SK-N-MC (cell line): ENCODE measurements at places on chromosomes 5 and 9.

DNA sequence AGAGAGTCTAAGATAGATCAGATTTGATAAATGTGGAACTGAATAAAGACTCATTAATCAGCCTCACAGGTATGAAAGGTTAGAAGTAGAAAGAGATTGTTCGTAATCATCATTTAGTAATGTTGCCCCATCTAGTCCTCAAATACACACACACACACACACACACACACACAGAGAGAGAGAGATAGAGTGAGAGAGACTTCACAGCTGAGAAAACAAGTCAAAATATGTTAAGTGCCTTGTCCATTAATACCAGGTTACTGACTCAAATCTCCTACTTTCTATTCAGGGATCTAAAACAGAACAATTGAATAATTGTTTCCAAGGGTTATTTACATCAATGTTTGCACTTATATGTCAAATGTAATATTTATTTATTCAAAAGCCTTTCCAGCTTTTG, 284.6 kb downstream of the MRPS30 start:
- no peak for DNase-seq

- DNase-seq = no peak
Observed at GRCh38 chr9:93268551-93269314, 84.8 kb downstream of the WNK2 start.

DNA sequence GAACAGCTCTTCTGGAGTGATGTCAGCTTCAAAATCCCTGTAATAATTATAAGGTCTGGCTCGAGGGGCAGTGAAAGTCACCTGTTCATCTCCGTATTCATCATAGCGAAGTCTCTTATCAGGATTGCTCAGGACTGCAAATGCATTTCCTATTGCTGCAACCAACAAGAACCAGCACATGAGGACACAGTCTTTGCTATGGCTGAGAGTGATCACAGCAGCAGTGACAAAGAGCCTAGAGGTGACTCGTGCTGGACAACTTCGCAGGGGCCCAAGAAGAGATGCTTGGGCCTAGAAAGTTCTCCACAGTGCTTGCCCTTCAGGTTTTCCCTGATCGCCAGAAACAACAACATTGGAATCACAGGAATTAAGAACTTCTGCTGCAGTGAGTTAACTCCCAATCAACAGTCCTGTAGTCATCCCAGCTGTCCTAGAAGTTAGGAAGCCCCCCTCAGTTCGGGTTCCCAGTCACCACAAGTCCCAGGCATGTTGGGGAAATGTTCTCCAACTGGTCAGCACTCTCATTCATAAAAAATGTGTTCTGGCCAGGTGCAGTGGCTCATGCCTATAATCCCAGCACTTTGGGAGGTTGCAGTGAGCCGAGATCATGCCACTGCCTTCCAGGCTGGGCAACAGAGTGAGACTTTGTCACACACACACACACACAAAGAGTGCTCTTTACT, 13.0 kb downstream of the DNAJC18 start:
- DNase-seq = no peak

DNA sequence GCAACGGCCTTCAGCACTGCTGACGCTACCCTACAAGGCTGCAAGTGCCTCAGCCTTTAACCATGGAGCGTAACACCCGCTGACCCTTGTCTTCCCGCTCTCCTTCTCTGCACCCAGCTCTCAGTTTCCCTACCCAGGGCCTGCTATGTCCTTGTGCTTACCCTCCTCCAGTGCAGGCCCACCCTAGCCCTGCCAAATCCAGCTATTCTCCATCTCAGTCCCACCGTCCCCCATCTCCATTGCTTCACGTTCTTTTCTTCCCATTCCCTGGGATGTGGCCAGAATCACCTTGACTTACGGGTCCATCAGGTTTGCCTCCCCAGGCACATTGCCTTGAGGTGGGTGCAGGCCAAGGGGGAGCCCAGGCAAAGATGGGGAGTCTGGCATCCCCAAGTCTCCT, 91.2 kb downstream of the PAX5 start:
- DNase-seq = no peak

DNA sequence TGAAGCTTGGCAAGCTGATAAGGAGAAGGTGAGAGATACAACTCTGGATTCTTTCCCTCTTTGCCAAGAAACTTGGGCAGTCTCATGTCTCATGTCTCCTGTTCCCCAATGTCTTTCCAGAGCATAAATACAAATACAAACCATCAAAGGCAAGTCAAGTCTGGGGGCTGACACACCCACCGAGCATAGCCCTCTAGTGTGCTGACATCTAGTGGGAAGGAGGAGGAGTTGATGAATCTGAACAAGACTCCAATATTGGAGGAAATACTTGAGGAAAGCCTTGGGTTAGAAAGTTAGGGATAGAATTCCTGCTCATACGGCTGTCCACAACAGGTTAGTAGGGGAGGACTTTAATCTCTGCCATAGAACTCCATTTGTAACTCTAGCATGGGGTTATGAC, 8.6 kb downstream of the MLANA start:
- no peak for DNase-seq

DNA sequence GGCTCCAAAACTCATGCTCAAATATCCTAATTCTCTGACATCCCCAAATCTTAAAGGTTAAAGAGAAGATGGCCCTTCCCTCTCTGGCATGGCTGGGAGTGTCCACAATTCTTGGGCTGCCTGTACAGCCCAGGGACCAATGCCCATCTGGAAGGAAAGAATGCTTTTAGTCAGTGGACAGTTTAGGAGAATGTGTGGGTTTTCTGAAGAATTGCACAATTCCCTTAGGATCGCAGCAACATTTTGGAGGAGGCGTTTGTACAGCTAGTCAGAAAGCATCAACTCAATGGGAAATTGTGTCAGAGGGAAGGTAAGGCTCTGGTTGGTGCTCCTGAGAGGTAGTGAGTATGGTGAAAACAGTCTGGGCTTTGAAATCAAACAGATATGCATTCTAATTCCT, 15.0 kb downstream of the FAM193B start:
- no peak for DNase-seq

GRCh38 chr9:131348631-131349521, 45.0 kb upstream of the PRRC2B start:
- DNase-seq = no peak

DNA sequence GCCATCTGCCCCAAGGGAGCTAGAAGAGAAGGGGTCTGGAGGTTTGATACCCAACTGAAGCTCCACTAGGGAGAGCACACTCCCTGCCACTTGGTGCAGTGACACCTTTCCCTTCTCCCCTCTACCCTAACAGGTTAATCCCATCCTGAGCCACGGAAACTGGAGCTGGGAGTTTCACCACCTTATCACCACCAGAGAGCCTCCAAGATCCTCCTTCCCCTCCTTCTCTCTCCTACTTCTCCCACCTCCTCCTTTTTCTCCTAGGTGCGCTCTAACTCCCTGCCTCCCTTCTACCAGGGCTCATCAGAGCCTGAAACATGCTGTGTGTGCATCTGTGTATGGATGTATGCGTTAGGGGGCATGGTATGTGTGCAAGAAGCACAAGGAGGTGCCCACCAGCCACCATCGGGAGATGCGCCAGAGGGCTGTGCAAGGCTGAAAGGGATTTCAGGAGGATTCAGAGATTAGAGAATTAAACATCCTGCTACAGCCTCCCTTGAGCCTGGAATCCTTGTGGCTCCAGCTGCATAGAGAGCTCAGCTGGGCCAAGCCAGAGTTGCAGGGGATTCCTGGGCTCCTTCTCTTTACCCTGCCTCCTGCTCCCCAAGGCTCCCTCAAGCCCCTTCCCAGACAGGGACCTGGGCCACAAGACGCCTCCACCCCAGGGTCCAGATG, 89.8 kb downstream of the PCDH1 start:
- DNase-seq = no peak

DNA sequence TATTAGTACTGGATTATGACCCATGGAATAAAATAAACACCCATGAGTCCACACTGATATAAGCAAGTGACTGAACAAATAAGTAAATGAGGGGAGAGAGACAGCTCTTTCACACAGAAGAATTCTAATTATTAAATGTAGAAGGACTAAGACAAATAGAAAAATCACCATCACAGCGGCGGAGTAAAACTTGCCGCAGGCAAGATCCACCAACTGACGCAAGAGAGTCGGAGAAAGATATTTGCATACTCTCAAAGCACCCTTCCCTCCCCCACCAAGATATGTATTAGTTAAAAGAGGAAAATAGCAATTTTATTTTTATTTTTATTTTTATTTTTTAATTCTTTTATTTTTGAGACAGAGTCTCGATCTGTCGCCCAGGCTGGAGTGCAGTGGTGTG, 14.6 kb upstream of the N4BP3 start:
- DNase-seq = peak; percentile 28

GRCh38 chr5:120690621-120691407, 226.7 kb downstream of the PRR16 start:
- DNase-seq = no peak

DNA sequence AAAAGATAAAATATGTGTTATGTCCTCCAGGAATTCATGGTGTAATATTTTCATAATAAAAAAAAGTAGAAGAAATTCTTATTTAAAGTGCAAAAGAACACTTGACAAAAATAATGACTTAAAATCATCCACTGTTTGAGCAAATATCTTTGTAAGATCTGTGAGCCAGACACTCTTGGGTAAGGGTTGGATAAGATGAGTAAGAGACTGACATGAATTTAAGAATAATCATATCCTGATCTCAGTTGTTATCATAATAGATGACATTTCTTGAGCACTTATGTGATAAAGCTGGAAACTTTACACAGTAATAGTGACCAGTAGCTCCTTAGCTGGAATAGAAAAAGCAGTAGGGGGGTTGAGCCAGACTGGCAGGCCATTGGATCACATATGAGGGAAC, 40.0 kb upstream of the ADRB2 start:
- DNase-seq = no peak

DNA sequence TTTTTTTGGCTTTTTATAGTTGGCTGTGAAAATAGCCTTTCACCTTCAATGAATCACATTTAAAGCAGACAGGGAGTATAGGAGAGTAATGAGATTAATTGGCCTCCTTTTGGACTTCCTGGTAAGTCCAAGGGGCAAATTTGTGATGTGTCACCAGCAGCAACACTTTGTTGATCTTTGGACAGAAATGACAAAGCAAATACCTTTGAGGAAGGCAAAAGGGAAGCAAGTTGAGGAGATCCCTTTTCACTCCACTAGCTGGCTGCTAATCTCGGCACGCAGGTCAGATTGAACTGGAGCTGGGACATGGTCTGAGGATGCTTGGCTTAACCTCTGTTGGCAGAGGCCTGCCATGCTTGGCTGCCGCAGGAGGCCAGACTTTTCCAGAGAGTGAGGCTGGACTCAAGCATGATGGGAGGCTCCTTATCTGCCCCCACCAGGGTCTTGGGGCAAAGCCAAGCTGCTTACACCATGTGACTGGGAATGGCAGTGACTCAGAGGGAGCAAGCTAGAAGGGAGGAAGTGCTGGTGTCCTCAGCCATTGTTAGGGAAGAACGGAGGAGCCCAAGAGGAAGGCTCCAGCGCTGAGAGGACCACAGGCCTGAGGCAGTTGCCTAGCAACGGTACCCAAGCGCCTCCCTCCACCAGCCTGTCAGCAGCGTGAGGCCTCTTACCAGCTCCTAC, 174.5 kb upstream of the MAP1B start:
- DNase-seq = no peak

GRCh38 chr5:131212471-131213021, 41.8 kb downstream of the LYRM7 start:
- DNase-seq = no peak

- DNase-seq = no peak
Observed at GRCh38 chr5:110752953-110753352, 14.1 kb downstream of the SLC25A46 start.

DNA sequence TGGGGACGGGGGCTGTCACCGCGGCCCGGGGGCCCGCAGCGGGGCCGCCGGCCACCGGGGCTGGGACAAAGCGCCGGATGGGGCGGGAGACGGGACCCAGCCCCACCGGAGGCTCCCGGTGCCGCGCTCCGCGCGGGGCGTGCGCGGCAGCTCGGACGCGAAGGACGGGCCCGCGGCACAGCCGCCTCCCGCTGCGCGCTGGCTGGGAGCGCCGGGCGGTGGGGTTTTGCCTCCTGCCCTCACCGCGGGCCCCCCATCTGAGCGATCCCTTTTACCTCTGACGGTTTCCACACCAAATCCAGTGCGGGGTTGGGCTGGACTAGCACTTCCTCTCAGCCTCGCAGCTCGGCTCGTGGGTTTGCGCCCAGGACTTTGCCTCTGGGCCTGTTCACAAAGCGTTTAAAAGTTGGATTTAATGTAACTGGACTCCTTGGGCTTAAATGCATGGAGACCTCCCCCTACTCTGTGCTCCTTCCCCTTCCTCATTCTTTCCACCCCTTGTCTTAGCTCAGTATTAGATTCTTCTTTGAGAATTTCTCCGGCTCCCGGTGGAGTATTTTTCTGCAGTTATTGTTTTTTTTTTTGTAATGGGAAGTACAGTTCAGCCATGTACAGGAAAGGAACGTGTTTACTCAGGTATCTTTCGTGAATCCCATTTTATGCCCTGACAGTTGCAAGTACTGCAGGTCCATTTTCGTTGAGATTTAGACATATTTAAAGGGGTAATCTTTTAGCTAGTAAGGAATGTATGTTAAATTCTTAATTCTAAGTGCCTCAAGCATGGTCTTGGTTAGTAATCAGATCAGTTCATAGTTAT, 691 bp downstream of the FCHO2 start:
- DNase-seq = no peak

DNA sequence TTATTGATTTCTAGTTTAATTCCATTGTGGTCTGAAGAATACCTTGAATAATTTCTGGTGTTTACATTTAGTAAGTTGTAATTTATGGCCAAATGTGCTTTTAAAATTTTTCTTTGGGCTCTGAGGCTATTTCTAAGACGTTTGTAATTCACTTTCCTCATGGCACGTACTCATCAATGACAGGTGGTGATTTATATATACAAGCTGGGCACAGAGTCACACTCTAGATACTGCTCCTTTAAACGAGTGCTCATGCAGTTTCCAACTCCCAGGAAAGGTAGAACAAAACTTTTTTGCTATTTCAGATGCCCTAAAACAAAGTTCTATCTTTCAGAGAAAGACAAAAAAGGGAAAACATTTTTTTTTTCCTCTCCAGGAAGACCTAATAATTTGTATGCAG, 146.9 kb downstream of the AUH start:
- no peak for DNase-seq

DNA sequence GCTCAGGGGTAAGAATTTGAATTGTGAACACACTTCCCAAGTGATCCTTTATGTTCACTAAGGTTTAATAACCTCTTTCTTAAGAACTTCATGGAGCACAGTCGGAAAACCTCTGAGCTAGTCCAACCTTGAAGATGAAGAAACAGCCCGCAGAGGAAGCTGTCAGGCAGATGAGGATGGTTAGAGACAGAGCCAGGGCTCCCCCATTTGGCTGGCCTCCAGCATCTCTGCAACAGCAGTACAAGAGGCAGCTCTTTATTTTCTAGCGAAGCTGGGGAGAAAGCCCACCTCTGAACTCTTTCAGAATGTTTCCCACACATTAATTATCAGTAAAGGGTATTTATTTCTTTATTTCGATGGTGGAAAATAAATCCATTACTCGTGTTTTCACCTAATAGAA, 350.8 kb downstream of the DMRT2 start:
- DNase-seq = no peak

DNA sequence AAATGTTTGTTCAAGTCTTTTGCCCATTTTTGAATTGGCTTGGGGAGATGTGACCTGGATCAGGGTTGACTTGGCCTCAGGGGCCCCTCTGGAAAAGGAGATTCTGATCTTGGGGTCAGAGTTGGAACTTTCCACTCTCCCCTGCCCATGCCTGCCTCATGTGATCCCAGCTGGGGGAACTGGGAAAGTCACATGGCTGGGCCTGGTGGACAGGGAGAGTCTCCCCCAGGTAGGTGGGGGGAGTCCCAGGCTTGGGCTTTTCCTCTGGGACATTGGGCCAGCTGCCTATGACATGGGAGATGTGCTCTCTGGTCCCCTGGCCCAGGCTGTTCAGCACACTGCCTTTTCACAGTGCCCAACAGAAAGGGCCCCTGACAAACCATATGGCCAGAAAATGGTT, 60.7 kb downstream of the NDST1 start:
- DNase-seq = no peak
